Sigmoid colon (tissue), 7 donors: ENCODE measurements at places on chromosomes 6 and 20. TPM values are rescaled to one million over a fixed set of nuclear protein-coding genes. Genes with fewer than 3 reads are reported as not detected.

DNA sequence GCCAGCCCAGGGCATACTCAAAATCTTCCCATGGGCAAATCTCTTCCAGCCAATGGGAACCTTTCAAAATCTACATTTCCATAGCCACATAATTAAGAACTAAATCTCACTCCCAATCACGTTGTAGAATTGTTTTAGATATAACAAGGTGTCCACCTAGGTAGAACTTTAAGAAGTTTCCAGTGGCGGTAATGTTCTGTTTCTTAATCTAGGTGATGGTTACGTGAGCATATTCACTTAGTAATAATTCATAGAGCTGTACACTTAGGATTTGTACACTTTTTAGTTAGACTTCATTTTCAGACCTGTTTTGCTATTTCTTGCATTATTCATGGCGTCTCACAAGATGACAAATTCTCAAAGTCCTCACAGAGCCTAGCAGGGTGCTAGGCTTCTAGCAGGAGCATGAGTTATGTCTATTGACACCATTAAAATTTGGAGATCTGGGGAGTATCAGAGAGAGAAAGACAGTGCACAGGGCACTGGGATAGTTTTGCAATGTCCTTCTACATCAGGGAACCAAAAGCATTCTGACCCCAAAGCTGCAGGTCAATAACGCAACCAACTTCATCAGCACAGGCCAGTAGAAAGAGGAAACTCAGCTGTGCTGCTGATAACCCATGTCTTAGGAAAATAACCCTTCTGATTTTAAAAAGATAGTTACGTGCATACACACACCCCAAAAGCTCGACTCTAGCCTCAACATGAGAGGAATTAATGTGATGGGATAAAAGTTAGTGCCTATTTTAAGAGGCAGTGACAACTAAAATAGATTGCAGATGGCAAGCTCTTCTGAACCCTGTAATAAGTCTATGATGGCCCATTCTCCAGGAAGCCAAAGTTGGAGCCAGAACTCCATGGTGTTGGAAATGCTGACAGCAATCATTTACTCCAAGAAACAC is 518.1 kb upstream of the JARID2 start:
- DNase-seq, result no peak

DNA sequence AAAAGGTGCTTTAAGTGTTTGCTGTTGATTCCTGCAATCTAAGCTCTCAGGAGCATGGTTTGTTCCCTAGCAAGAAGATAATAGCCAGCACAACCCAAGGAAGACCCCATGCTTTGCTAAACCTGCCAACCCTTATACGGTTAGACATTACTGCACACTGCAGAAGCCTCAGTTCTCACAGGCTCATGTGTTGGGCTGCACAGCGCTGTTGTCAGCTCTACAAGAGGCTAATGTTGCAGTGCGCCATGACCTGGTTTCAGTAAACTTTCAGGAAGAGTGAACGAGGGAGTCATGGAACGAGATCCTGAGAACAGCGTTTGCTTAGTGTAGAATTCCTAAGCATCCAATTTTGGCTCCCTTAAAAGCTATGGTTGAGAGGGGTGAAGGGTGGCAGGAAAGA is 218.5 kb downstream of the ARHGAP18 start:
- no peak for DNase-seq

- DNase-seq, result no peak
Measured at GRCh38 chr6:13004601-13005000, 288.0 kb downstream of the PHACTR1 start.

GRCh38 chr6:46130666-46131065 is 877 bp downstream of the ENPP4 start:
- DNase-seq, result no peak

DNA sequence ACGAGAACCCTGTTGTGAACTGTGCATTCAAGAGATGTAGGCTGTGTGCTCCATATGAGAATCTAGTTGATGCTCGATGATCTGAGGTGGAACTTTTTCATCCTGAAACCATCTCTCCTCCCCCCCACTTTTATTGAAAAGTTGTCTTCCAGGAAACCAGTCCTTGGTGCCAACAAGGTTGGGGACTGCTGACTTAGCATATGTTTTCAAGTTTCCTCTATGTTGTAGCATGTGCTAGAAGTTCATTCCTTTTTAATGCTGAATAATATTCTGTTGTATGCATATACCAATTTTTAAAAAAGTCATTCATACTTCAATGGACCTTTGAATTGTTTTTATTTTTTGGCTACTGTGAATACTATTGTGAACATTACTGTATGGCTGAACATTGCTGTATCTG is 27.2 kb downstream of the CARMIL1 start:
- DNase-seq, result no peak

GRCh38 chr6:11212664-11213063 is 19.8 kb downstream of the NEDD9 start:
- DNase-seq, result peak; percentile 83

DNA sequence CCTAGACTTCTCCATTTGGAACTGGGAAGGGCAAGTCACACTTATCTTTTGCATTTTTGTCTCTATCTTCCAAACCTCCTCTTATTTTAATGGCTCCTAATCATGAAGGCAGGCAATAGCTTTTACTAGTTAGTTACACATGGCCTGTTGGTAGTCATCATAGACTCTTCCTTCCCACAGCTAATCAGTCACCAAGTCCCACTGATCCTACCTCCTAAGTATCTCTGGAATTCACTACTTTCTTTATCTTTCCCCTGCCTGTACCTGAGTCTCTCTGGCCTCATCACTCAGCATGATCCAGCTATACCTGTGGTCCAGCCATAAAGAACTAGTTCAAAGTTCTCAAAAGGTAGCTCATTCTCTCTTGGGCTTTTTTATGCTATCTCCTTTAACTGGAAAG is 18.8 kb downstream of the TMX4 start:
- DNase-seq, result no peak

- no peak for DNase-seq
Measured at GRCh38 chr20:47127999-47128398, 228.5 kb downstream of the ZMYND8 start.

DNA sequence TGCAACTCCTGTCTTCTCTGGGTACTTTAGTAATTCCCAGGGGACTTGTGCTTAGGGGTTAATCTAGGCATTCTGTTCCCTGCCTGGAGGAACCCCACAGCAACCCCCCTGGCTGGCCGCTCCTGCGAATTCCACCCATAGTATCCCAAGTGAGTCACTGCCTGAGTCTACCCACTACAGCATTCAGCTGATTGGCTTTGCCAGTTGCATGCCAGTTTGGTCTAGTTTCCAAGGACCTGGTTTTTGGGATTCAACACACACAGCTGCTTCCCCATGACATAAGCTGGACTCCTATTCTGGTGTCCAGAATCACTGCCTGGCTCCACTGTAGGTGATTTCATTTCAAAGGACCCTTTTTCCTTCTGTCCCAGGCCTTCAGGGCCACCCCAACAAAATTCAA is 40.3 kb downstream of the PLCG1 start:
- DNase-seq, result no peak

DNA sequence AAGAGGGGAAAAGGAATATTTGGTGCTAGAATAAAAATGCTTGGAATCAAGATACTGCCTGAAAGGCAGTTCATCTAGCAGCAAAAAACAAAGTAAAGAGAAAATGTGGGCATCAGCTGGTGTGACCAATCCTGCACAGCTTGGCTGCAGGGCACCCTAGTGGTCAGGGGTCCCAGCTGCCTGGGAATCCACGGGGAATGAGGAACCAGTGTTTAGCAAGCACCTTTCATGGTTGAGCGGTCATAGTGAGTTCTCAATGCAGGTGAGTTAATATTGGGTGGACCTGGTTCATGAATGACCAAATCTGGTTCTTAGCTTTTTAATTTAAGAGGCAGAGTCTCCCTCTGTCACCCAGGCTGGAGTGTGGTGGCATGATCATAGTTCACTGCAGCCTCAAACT is 53.3 kb downstream of the CAP2 start:
- no peak for DNase-seq

- no peak for DNase-seq
Measured at GRCh38 chr6:17240803-17241500, 40.2 kb upstream of the RBM24 start.

GRCh38 chr6:83193747-83194566 is 800 bp downstream of the RWDD2A start:
- DNase-seq, result peak; percentile 76

DNA sequence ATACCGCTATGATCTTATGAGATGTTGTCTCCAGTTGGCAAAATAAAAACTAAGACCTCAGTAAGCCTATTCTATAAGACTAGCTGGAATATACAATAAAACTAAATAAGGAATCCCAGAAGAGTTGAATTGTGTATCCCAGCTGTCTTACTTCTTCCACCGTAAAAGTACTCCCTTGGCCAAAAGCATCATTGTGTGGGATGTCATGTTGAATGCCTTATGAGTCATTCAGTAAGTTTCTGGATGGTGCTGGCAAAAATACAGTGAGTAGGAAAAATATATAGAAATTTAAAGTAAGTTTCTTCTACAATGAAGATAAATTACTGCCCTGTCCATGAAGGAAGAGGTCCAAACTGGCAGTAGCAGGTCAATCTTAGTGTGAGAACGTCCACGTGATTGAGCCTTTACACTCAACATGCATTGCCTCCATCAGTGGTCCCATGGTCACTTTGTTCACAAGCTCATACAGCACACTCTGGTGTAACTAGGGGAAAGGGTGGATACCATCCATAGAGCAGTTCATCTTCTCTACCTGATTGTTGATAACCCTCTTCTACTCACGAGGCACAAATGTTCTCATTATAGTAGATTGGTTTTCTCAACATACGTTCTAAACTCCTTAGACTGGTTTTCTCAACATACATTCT is 13.7 kb upstream of the ZNF318 start:
- no peak for DNase-seq

GRCh38 chr20:9375221-9375681 is 139.1 kb upstream of the LAMP5 start:
- DNase-seq, result no peak

DNA sequence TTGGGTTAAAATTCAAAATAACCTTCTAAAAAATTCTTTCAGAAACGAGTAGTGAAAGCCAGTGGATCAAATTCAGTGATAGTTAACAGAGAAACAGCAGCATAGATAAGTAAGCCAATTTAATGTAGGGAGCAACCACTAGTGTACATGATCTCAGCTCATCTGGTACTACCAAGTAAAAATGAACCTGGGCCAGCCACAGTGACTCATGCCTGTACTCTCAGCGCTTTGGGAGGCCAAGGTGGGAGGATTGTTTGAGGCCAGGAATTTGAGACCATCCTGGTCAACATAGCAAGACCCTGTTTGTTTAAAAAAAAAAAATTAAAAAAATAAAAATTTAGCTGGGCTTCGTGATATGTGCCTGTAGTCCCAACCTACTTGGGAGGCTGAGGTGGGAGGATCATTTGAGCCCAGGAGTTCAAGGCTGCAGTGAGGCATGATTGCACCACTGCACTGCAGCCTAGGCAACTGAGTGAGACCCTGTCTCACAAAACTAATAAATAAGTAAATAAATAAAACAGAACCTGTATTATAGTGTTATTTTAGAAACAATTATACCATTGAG is 32.4 kb downstream of the CBFA2T2 start:
- DNase-seq, result no peak

- DNase-seq, result no peak
Measured at GRCh38 chr20:63330084-63330760, 30.9 kb downstream of the CHRNA4 start.

- DNase-seq, result no peak
Measured at GRCh38 chr6:128179876-128180438, 279.1 kb upstream of the THEMIS start.

DNA sequence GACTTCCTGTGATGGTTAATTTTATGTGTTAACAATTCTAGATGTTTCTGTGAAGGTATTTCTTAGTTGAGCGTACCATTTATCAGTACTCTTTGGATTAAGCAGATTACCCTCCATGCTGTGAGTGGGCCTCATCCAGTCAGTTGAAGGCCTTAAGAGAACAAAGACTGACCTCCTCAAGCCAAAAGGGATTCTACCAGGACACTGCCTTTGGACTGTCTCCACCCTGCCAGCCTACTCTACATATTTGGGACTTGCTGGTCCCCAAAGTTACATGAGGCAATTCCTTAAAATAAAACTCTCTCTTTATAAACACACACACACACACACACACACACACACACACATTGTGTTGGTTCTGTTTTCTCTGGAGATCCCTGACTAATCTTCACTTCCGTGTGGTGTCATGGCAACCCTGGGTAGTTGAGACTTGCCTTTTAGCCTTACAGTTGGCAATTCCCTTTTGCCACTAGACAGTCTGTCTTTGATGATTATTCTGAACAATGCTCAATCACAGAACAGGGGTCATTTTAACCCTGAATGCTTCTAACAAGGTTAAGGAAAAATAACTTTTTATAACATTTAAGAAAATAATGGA is 32.2 kb downstream of the MRAP2 start:
- DNase-seq, result no peak

GRCh38 chr6:137282254-137282653 is 63.1 kb upstream of the IFNGR1 start:
- DNase-seq, result no peak

DNA sequence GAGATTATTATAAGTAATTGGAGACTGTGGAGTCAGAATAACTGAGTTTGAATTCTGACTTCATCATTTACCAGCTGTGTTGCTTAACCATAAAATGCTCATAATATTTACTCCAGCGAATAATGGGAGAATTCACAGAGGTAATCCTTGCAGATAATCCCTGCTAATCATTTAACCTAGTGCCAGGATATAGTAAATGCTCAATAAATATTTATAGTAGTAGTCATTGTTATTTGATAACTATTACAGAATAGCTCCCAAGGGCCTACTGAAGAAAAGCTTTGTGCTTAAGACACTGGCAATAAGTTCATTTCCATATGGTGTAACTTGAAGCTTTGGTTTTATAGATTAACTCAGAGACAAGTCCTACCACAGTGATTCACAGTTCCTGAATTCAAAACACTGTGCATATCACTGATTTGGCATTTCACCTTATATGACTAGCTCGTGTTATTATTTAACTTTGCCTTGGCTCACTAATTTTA is 208.8 kb upstream of the PLCB4 start:
- DNase-seq, result no peak

DNA sequence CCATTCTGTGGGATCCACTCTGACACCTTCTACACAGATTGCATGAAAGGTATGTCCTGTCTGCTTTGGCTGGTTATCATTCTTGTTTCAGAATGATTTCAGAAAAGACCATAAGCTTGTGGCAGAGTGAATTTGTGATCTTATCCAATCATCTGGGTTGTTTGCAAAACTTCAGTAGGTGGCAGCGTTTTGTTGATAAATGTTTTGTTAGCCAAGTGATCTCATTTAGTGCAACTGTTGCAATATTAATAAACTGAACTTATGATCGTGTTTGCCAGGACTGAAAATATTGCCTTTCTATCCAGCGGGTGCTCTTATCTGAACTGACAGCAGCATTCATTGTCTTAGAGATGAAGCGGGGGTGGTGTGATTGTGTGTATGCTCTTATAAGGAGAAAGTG is 613.2 kb upstream of the NOX3 start:
- no peak for DNase-seq

The NKAPL gene
- total RNA-seq, result 2.6 TPM

The SYTL3 gene
- total RNA-seq, result 3.3 TPM

The MARCKS gene
- 55.9 TPM for total RNA-seq

The MCHR2 gene
- not detected for total RNA-seq

The MPC1 gene
- 79.0 TPM for total RNA-seq

The DEFB132 gene
- not detected for total RNA-seq

The CCN5 gene
- 15.0 TPM for total RNA-seq
